ENCODE measurements at places on chromosomes 2 and 18. TPM values are rescaled to one million over a fixed set of nuclear protein-coding genes. Genes with fewer than 3 reads are reported as not detected.

- DNase-seq = no peak
Observed at GRCh38 chr2:164935118-164936101, 19.9 kb downstream of the SLC38A11 start.

DNA sequence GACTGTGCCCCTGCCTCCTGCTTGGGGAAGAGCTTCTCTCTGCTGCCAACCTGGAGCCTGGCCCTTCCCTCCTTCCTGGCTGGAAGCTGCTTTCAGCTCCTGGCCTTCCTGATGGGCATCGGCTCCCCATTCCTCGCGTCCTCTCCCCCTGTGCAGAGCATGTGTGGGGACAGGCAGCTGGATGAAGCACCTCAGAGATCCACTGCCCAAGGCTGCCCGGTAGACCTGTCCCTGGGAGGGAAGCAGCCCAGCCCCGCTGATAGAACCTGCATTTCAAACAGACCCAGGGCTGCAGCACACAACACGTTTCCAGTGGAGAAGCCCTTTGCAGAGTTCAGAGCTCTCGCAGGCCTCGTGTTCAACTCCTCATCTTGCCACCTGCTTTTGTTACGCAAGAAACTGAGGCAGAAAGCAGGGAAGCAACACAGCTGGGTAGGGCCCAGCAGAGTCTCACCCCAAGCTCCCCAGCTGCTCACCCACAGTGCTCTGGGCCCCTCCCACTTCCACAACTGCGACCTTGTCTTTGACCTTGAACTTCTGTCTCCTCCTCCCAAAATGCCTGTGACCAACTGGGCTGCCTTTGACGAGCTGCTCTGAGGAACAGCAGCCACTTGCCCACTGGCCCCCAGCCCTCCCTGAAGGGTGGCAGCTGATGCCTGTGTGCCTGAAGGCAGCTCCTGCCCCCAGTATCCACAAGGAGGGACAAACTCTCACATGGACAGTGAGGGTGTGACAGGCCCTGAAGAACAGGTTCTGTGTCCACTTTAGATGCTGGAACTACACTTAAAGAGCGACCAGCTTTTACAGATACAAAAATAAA is 65.5 kb downstream of the PARD6G start:
- DNase-seq = no peak

DNA sequence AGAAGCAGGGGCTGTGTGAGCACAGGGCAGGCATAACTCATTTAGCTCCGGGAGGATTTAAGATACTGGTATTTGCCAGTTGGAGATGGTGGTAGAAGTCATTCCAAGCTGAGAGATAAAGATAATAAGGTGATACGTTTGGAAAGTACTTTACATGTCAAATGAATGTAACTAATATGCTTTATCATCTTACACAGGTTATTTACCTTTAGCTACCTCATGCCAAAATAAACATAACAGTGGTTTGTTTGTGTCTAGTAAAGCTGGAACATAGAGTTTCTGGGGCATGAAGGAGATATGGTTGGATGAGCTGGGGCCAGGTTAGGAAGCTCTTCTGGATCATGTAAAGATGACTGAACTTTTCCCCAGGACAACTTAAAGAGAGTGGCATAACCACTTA is 126.9 kb upstream of the PIK3C3 start:
- DNase-seq = no peak

DNA sequence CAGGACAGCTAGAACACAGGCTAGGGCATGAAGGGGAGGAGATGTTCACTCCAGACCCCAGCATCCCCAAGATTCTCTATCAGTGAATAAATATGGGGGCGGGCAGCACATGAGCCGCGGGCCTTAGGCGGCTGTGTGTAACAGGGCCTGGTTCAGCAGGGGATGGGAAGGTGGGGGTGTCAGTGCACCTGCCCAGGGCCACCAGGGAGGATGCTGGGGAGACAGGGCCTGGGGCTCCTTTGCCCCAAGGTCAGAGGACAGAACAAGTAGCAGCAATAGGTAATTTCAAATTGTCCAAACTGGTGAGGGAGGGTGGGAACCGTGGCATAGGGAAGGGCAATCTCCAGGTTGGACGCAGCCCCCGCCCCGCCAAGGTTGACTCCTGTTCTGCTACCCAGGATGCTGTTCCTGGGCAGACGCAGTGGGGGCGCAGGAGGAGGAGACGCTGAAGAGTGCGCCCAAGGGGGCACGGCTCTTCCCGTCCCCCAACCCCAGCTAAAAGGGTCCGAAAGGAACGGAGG is 16.2 kb downstream of the CYP26B1 start:
- no peak for DNase-seq

DNA sequence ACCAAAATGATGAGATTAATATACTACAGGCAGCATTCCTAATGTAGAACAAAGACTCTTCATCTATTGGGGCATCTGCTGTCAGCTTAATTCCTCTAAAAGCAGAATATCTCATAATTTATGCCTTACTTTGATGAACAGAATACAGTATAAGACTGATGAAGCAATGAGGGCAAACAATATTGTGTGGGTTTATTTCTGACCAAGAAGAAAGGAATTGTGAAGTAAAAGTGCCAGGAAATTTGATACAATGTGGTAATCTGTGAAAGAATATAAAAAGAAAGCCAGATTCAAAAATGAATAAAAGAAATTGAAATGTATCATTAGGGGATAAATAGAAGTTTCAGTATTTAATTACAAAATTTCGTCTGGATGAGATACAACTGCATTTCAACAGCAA is 78.8 kb upstream of the TTC21B start:
- no peak for DNase-seq

CXCR4 gene
- polyA plus RNA-seq = 47.9 TPM

All from muscle of back (tissue), 13 donors.